Muscle of leg (tissue), 16 donors: ENCODE measurements at places on chromosomes 16 and 17.

DNA sequence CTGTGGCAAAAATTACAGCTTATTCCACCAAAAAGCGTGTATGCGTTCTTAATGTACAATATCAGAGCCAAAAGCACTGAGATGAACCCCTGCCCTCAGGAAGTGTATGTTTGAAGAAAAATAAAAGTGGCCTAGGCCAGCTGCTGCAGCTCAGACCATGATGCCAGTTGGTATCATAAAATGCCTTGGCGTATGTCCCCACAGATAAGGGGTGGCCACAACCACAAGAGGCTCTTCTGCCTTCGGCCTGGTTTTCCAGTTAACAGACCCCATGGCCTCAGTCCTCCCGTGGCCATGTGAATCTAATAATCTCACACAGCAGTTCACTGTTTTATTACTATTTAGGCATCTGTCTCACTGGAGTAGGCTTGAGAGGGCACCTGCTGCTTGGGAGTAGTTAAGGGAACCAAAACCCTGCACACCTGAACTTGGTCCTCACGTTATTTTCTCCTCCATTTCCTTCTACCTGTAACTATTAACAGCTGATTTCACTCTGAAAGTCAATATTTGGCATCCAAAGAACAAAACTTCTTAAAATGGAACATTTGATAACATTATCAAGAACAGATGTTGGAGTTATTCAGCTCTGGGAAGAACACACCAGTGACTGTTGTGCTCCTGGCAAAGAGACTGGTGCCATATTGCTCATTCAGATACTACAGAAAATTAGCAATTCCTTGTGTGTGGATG lies 34.8 kb upstream of the ERN1 start:
- DNase-seq: no peak

GRCh38 chr16:79751471-79752184 lies 151.1 kb upstream of the MAF start:
- DNase-seq: peak; percentile 98

- peak; percentile 27 for DNase-seq
Measured at GRCh38 chr16:71846431-71846830, 655 bp downstream of the ATXN1L start.

DNA sequence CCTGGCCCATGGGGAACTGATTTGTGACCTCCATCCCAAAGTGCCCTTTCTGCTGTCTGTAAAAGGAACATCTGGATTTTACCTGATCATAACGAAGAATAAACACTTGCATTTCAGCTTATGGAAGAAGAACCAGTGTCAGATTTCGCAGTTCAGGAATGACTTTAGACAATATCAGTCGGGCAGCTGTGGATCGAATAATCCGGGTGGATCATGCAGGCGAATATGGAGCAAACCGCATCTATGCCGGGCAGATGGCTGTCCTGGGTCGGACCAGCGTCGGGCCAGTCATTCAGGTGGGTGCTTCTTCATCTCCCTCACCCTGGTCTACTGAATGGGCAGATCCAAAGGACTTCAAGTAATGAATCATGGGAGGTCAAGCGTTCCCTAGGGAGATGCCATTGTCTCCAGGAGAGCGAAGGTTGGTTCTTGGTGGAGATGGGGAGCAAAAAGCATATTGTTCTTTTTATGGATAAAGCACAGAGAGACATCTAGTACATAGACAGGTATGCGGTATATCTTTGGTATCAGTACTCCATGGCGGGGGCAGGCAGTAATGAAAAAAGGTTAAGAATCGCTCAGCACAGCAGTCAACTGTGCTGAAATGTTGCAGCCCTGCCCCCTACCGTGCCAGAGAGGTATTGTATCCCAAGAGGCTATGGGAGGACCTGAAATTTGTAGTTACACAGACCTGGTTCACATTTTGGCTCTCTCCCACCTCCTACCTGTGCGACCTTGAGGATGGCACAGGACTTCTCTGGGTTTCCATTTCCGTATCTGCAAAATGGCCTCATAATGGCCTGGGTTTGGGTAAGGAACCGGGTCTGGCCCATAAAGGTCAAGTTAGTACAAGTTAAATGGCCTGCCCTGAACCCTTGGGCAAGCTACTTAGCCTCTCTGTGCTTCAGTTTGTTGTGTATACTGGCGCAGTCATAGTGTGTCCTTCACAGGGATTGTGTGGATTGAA lies 4.7 kb downstream of the COQ7 start:
- no peak for DNase-seq

GRCh38 chr16:81600275-81600674 lies 155.7 kb downstream of the CMIP start:
- DNase-seq: no peak

DNA sequence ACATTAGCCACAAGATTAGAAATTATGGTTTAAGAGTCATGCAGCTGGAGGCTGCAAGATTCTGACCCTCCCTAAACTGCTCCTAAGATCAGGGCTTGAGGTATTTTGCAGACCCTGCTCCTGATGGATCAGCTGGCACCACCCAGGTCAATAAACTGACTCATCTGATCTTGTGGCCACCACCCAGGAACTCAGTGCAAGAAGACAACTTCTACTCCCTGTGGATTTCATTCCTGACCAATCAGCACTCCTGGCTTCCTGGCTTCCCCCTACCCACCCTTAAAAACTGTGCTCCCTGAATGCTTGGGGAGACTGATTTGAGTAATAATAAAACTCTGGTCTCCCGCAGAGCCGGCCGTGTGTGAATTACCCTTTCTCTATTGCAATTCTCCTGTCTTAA lies 25.0 kb upstream of the MILR1 start:
- DNase-seq: no peak

- no peak for DNase-seq
Measured at GRCh38 chr16:67256701-67257230, 8.0 kb downstream of the SLC9A5 start.

GRCh38 chr16:49352892-49353291 lies 20.7 kb upstream of the C16orf78 start:
- DNase-seq: no peak

DNA sequence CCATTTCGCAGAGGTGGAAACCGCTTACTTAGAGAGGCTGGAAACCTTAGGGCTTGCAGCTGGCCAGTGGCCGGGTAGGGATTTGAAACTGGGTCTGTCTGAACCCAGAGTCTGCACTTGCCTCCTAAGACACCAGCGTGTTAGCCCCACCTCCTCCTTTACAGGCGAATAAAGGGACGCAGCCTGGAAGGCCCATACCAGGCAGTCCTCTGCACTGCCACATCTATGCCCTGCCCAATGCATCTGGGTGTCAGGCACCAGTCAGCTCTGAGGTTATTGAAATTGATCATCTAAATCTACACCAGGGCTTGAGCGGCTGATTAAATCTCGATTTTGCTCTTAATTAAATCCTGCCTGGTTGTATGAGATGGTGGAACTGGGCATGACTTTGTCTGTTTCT lies 19.9 kb upstream of the NAGS start:
- DNase-seq: no peak

GRCh38 chr16:14286368-14287230 lies 215.5 kb downstream of the MRTFB start:
- peak; percentile 90 for DNase-seq

GRCh38 chr16:9567666-9568065 lies 476.2 kb downstream of the HAPSTR1 start:
- no peak for DNase-seq

DNA sequence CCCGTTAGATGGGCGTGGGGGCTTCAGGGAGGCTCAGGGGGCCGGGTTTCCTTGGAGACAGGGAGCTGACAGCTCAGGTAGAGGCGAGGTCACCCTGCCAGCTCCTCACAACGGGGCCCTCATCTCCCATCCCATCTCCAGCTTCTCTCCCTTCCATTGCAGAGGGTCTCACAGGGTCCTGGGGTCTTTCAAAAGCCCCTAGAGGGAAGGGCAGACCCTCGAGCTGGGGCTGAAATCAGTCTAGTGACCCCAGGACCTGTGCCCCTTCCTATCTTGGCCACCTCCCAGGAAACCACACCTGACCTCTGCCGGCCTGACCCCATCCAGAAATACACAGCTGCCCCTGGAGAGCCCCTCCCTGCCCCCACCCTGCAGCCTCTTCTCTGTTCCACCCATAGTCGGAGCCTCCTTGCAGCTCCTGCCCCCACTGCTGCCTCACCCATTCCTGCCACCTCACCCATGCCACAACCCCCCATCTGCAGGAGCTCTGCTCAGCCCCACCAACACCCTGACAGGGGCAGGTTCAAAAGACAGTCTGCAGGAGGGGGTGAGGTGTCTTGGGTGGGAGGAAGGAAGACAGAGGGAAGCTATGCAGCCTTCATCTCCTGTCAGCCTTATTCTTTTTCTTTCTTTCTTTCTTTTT lies 23.4 kb downstream of the PIK3R5 start:
- DNase-seq: no peak

- DNase-seq: peak; percentile 59
Measured at GRCh38 chr17:33142705-33143299, 150.3 kb downstream of the ASIC2 start.

DNA sequence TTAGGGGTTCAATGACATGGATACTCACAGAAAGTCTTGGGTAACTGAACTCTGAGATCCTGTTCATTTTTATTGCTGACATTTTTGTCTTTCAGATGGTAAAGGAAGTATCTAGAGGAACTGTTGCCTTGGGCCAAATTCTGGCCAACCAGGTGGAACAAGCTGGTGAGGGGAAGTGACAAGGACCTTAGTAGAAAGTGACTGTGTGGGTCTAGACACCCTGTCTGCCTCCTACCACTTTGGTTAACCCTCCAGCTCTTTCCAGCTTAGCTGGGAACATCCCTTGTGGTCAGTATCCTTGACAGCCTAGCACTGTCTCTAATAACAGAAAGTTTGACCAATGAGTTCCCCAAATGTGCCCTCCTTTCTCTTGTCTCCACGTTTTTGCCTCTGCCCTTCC lies 28.8 kb upstream of the PRKCB start:
- peak; percentile 18 for DNase-seq

GRCh38 chr17:81140695-81141094 lies 24.6 kb upstream of the PVALEF start:
- DNase-seq: no peak

GRCh38 chr16:66152823-66153393 lies 213.6 kb upstream of the CDH5 start:
- peak; percentile 34 for DNase-seq

DNA sequence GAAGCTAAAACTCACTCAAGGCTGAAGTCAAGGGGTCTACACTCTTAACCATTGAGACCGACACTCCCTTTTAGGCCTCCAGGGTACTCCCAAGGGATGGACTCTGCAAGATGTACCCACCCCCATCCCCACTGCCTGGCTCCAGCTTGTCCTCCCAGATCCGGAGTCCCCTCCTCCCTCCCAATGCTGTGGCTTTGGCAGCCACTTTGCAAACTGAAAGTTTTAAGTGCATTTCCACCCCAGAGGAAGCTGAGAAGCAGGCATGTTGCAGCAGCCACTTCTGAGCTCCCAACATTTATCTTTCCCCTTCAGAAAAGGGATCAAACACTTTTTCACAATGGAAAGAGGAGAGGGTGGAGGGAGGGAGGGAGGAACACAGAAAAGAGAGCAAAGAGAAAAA lies 115.2 kb downstream of the COPRS start:
- peak; percentile 70 for DNase-seq

GRCh38 chr17:21010705-21011596 lies 31.9 kb downstream of the USP22 start:
- DNase-seq: no peak

- no peak for DNase-seq
Measured at GRCh38 chr16:13936596-13937081, 16.7 kb downstream of the ERCC4 start.

- DNase-seq: no peak
Measured at GRCh38 chr17:19497624-19498023, 36.0 kb upstream of the SLC47A1 start.

GRCh38 chr16:88535191-88535856 lies 34.9 kb upstream of the ZC3H18 start:
- DNase-seq: no peak

GRCh38 chr16:67437513-67437912 lies 6.6 kb downstream of the HSD11B2 start:
- DNase-seq: no peak

DNA sequence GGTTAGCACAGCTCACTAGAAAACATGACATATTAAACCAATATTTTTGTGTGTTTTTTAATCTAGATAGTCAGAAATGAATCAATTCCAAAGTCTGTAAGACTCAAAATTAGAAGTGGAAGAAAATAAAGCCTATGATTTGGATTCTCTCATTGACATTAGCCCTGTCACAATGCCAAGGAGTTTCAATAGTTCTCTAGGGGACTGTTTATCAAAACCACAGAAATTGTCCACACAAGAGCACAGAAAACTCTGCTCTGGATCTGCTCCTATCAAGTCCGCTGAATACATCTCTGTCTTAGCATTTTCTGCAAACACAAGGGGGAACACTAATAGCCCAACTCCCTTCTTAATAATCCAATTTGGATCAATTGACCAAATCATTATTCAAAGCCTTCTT lies 152.0 kb downstream of the HS3ST3B1 start:
- peak; percentile 60 for DNase-seq

- no peak for DNase-seq
Measured at GRCh38 chr17:55171634-55172328, 93.0 kb upstream of the HLF start.

DNA sequence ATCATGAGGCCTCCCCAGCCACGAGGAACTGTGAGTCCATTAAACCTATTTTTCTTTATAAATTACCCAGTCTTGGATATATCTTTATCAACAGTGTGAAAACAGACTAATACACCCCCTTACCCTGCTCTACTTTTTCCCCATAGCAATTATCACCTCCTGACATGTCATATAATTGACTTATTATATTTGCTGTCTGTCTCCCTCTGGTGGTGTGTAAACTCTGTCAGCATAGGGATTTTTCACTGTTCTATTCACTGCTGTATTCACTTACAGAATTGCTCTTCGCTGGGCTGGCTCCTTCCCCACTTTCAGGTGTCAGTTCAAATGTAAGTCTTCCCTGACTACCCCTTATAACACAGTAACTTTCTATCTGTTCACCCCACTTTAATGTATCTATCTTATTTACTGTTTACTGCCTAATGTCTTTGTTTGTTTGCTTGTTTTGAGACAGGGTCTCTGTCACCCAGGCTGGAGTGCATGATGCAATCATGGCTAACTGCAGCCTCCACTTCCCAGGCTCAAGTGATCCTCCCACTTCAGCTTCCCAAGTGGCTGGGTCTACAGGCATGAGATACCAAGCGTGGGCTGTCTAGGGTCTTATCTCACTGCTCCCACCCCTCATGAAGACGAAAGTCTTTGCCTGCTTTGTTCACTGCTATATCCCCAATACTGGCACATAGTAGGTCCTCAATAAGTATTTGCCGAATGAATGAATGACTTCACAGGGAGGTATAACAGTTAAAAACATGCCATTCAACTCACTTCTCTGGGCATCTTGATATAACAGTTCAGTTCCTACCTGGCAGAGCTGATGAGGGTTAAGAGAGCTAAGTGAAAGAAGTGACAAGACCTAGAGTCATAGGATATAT lies 52.4 kb upstream of the CDH3 start:
- no peak for DNase-seq

DNA sequence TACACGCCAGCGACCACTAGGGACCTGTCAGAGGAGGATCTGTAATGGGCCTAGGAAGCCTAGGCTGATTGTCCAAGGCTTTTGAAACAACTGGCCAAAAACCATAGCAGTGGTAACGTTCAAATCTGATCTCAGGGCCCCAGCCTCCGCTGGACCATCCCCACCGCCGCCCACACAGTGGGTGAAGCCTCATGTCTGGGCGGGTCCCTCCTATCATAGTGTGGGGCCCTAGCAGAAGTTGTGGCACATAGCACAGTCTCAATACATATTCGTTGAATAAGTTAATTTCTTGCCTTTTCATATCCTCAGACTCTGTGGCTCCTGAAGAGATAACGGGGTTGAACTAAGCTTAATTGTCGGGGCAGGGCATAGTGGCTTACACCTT lies 818 bp downstream of the DPH1 start:
- no peak for DNase-seq

- DNase-seq: no peak
Measured at GRCh38 chr17:47684535-47685193, 9.3 kb upstream of the TBKBP1 start.

GRCh38 chr17:8369944-8370343 lies 6.6 kb downstream of the KRABD2 start:
- DNase-seq: no peak
